ENCODE measurements at places on chromosomes 13 and 19. TPM values are rescaled to one million over a fixed set of nuclear protein-coding genes. Genes with fewer than 3 reads are reported as not detected.

Gene ZNF439
- under 0.01 TPM for total RNA-seq

Gene CGB1
- not detected for total RNA-seq

Gene LGI4
- not detected for total RNA-seq

Gene AMER2
- total RNA-seq, result not detected

Gene ZNF30
- total RNA-seq, result 4.4 TPM

Gene KLF12
- 9.4 TPM for total RNA-seq

Gene KANK3
- total RNA-seq, result 14.6 TPM

Gene SH2D3A
- 0.61 TPM for total RNA-seq

Gene ZNF44
- total RNA-seq, result 3.9 TPM

Gene CDX2
- not detected for total RNA-seq

Gene LAIR2
- not detected for total RNA-seq

Gene SLC6A16
- 0.15 TPM for total RNA-seq

Gene CD70
- total RNA-seq, result not detected

Gene CRX
- not detected for total RNA-seq

Gene SPRED3
- total RNA-seq, result 1.4 TPM

Gene TMPRSS9
- not detected for total RNA-seq

Gene STK11
- total RNA-seq, result 89.0 TPM

Gene C3
- 0.32 TPM for total RNA-seq

Gene PSPN
- 1.3 TPM for total RNA-seq

Gene SYCN
- not detected for total RNA-seq

Gene ZNF816
- 16.4 TPM for total RNA-seq

Gene SBK2
- not detected for total RNA-seq

Gene OXGR1
- total RNA-seq, result not detected

Gene RAB4B
- 11.4 TPM for total RNA-seq

Gene ZNF112
- total RNA-seq, result 7.8 TPM

Gene ONECUT3
- not detected for total RNA-seq

Gene B3GNT8
- 4.4 TPM for total RNA-seq

Gene SEMA6B
- 71.8 TPM for total RNA-seq

Gene RXFP2
- total RNA-seq, result not detected

Gene ZNF101
- total RNA-seq, result 8.1 TPM

Gene ZNF586
- 22.9 TPM for total RNA-seq

Gene COX7A1
- total RNA-seq, result 2.0 TPM

Gene KLK15
- not detected for total RNA-seq

Gene SRRM5
- total RNA-seq, result not detected

Gene ACP5
- not detected for total RNA-seq

Gene SULT2A1
- not detected for total RNA-seq

Gene ZNF583
- total RNA-seq, result 3.2 TPM

Gene ZNF561
- total RNA-seq, result 39.4 TPM

Gene POU2F2
- total RNA-seq, result 0.15 TPM

Gene LRRC63
- total RNA-seq, result not detected

Gene TUBA3C
- not detected for total RNA-seq

Gene ZNF681
- 0.32 TPM for total RNA-seq

Gene FBXO27
- 1.2 TPM for total RNA-seq

Data from epithelial cell of umbilical artery (primary cell).